D721Med (cell line): ENCODE measurements at places on chromosomes 1 and 21.
A peak's percentile ranks its signal among the peaks of the same experiment; 100 is the strongest.

GRCh38 chr1:85342207-85342606, 65.8 kb upstream of the BCL10 start:
- DNase-seq, result no peak

DNA sequence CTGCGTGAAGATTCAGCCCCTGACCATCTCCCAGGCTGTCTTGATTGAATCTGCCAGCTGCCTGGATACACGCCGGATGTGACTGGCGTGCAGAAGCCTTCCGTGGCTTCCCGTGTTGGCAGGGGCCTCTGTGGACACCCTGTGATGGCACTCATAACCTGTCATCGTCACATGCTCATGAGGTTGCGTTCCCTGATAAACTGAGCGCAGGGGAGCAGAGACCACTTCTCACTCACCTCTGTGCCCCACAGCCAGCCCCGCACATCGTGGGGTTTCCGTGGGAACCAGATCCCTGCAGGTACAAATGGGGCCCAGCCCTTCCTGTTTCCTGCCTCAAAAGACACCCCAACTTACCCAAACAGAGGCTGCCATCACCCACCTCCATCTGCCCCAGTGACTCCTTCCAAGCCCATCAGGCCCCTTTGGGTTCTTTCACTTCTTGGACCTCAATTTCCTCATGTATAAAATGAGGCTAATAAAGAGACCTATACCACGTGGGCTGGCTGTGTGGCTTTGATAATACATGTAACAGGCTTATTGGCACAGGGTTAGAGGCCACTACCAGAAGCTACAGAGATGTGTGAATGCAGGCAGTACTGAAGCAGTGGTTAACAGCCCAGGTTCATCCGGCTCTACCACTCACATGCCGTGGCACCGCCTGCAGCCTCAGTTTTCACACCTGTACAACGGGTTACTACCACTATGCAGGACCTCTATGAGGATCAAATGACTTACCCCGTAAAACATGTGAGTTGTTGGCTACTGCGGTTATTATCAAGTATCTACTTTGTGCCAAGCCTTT, 23.6 kb downstream of the HTR6 start:
- no peak for DNase-seq

DNA sequence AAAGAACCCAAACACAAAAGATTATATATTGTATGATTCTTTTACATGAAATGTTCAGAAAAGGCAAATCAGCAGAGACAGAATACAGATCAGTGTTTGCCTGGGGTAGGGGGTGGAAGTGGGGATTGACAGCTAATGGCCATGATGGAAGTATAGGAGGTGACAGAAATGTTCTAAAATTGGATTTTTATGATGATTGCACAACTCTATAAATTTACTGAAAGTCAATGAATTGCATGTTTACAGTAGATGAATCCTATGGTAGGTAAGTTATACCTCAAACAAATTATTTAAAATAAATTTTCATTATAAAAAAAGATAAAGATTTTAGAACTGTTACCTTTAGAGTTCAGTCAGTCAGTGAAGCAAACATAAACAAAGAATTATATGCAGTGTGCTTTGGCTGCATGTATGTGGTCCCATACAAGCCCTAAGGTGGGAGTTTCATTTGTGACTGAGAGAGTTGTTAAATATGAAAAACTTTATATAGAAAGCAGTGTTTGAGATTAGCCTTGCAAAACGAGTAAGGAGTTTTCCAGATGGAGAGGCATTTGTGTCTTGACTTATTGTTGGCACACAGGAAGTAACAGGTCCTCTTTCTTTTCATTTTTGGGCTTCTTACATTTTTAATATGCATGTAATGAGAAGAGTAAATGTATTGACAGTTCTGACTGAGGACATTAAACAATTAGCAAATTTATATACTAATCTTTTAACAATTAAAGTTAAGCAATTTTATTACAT, 115.6 kb upstream of the KIAA1614 start:
- no peak for DNase-seq

DNA sequence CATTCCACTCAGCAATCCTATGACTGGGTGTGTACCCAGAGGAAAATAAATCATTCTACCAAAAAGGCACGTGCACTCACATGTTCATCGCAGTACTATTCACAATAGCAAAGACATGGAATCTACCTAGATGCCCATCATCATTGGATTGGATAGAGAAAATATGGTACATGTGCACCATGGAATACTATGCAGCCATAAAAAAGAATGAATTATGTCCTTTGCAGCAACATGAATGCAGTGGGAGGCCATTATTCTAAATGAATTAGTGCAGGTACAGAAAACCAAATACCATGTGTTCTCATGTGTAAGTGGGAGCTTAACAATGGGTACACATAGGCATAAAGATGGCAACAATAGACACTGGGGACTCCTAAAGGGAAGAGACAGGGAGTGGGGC, 39.9 kb upstream of the SLC35F3 start:
- DNase-seq, result no peak

GRCh38 chr1:217097819-217098218, 374.6 kb upstream of the ESRRG start:
- no peak for DNase-seq

DNA sequence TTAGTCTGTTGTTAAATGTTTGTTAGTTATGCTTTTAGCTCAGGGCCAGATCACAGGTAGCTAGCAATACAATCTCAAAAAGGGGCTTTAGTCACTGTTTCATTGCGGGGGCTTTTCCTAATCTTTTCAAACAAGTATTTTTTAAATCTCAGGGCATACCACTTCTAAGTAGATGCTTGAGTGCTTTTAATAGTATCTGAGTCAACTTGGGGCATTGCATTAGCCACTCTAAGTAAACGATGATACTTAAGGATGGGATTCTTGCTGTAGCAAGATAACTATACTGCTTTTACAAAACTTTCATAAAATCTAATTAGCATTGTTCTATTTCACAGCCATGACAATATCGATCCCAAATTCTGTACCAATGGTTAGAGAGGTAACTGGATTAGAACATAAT, 11.6 kb downstream of the CDC42BPA start:
- DNase-seq, result no peak

- no peak for DNase-seq
Measured at GRCh38 chr1:54865238-54866073, 21.5 kb downstream of the DHCR24 start.

GRCh38 chr1:222114536-222115156, 372.8 kb upstream of the DUSP10 start:
- no peak for DNase-seq

DNA sequence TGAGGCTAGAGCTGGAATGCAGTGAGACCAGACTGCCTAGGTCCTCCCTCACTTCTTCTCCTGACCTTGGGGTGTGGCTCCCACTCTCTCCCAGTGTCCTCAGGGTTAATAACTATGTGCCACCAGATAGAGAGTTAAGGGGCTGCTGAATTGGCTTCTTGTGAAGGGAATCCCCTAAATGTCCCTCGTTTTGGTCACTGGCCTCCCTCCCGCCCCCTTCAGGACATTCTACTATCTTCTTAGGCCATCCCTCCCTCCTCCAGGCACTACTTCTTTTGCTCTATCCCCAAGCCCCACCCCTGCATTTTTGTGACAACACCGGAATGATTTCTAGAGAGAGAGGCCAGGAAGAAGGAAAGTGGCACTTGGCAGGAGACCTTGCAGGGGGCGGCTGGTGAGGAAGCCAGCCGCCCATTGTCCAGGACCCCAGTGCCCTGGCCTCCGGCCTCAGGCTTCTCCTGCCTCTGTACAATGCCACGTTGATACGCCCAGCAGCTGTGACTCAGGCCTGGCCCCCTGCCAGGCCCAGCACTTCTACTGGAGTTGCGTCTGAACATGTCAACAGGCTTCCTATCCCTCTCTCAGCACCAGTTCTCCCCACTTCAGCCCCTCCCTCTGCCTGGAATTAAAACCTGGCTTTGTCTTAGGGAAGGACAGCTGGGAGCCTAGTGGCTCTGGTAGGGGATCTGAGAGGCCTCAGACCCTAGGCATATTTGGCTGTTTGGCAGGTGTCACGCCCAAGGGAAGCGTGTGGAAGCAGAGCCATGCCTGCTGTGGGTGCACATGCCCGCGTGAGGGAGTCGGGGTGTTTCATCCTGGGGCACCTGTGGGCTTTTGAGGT, 9.1 kb downstream of the LMNA start:
- DNase-seq, result peak; percentile 79

GRCh38 chr1:12420171-12420570, 190.3 kb downstream of the VPS13D start:
- no peak for DNase-seq
